ENCODE measurements at places on chromosomes 6 and 20.

- DNase-seq, result no peak
These were observed 124.7 kb upstream of the KCNQ5 start for GRCh38 chr6:72497186-72497585.

DNA sequence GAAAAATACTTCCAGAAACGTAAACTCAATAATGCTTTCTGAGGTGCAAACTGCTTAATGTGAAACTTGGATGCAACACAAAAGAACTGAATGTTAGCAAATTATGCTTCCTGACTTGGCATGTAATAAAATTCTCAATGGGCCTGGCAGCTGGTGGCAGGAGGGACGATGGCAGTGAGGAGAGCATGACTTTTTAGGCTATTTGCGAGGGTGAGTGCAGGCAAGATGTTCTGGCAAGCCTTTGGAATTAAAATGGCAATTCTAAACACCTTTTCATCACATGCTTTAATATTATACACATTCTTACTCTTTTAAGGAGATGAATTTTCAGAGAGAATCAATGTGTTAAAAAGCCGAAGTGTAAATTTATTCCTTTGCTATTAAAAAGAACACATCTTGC, 224.8 kb upstream of the CDH4 start:
- no peak for DNase-seq

GRCh38 chr20:48741669-48742068, 86.1 kb downstream of the PREX1 start:
- no peak for DNase-seq

GRCh38 chr20:56722042-56722441, 92.9 kb downstream of the TFAP2C start:
- no peak for DNase-seq

- no peak for DNase-seq
These were observed 546.1 kb upstream of the MAN1A1 start for GRCh38 chr6:119895626-119896025.

- no peak for DNase-seq
These were observed 22.1 kb upstream of the CD83 start for GRCh38 chr6:14095437-14095836.

GRCh38 chr20:33858666-33859065, 47.5 kb downstream of the CHMP4B start:
- no peak for DNase-seq

GRCh38 chr6:56890683-56891429, 64.1 kb upstream of the BEND6 start:
- no peak for DNase-seq

GRCh38 chr6:40477246-40478126, 109.7 kb downstream of the LRFN2 start:
- no peak for DNase-seq

DNA sequence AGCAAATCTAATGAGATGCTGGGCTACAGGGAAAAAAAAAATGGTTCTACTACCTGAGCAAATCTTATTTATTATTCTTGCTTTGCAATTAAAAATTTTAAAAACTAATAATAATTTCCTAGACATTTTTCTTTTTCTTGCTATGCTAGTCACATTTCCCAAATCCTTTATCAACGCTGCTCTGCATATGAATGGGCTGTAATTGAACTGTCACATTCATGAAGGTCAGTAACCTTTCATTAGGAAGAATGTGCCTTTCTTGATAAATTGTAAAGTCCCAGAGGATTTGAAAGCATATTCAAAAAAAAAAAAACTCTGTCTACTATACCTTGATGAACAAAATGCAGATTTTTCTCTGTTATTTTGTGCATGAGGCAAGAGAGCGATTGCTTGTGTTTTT, 538.7 kb upstream of the ID4 start:
- no peak for DNase-seq

- DNase-seq, result no peak
These were observed 11.8 kb downstream of the NOL4L start for GRCh38 chr20:32573167-32573851.

All from stimulated activated CD4-positive, alpha-beta T cell treated with anti-CD3 and anti-CD28 coated beads, TNF-alpha, amount 100 ng/mL, for 48 hours (primary cell).